ENCODE measurements at places on chromosomes 7 and 10. TPM values are rescaled to one million over a fixed set of nuclear protein-coding genes. Genes with fewer than 3 reads are reported as not detected.

PNLIP gene
- total RNA-seq = not detected

LRMDA gene
- total RNA-seq = 1.5 TPM

C10orf67 gene
- total RNA-seq = 0.16 TPM

ACSM6 gene
- total RNA-seq = not detected

RADIL gene
- 2.3 TPM for total RNA-seq

GJC3 gene
- not detected for total RNA-seq

Measured in hair follicle dermal papilla cell (primary cell).